ENCODE measurements at places on chromosomes 12 and 14. TPM values are rescaled to one million over a fixed set of nuclear protein-coding genes. Genes with fewer than 3 reads are reported as not detected.

The KIF5A gene
- 2.8 TPM for total RNA-seq

The VWF gene
- total RNA-seq: 0.10 TPM

GRCh38 chr12:66786531-66787308 lies 107.8 kb upstream of the GRIP1 start:
- no peaks in the 10 kb centered on the region for H3K36me3 ChIP-seq
- no peaks in the 10 kb centered on the region for H3K27me3 ChIP-seq
- H3K4me3 ChIP-seq: no peak overlapping the region
- peaks cover 16% of the 10 kb centered on the region for H3K4me1 ChIP-seq

DNA sequence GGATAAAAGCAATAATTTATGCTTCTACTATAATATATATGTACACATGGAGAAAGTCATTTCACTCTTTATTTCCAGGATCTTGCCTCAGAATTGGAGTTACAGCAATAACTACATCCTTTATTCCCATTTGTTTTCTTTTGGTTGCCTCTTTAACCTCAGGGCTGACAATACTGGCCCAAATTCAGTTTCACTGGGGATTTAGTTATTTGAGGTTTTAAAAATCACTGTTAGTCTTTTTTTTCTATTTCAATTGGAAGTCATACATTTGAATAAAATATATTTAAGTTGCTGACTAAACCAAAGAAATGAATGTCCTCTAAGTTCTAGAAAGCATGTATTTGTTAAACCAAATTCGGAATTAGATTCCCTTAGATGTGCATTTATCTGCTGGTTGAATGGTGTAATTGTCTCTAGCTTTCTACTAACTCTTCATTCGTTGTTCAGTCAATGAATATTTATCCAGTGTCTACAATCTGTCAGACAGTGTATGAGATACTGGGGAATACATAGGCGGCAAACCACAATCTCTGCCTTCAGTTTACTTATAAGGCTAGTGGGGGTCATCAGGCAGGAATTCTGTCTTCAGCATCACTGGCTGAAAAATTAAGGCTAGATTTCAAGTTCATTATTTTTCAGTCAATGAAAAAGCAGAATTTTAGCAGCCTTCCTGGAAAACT lies 190.8 kb upstream of the ARHGAP5 start:
- no peaks in the 10 kb centered on the region for H3K36me3 ChIP-seq
- H3K4me1 ChIP-seq: no peaks in the 10 kb centered on the region
- H3K4me3 ChIP-seq: no peak overlapping the region
- no peak overlapping the region for H3K27ac ChIP-seq
- DNase-seq: no peak

DNA sequence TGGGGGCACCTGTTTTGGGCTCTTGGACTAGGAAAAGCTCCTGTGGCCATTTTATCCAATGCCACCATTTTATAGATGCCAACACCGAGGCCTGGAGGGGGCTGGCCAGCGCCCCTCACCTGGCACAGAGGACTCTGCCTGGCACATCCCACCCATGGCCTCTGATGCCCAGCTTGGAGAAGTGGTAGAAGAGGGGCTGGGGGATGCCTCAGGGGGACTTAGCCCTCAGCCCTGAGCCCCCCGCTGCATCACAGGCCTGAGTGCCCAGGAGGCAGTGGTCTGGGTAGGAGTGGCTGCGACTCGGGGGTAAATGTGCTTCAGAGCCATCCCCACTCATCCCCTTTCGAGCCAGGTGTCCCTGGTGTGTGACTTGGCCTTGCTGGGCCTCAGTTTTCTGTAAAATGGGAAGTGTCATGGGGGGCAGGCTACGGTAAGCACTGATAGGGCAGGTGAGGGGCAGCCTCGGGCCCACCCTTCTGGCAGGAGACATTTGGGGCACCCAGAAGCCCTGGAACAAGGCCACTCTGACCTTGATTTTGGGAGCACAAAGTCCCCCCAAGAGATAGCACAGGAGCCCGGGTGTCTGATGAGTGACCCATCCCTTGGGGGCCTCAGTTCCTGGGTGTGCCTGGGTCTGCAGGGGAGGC lies 22.5 kb downstream of the SH2B3 start:
- H3K27ac ChIP-seq: no peak overlapping the region
- no peaks in the 10 kb centered on the region for H3K36me3 ChIP-seq
- peaks cover 23% of the 10 kb centered on the region for H3K27me3 ChIP-seq
- no peak overlapping the region for H3K4me3 ChIP-seq
